Stimulated activated CD4-positive, alpha-beta T cell treated with anti-CD3 and anti-CD28 coated beads, Interleukin-2, amount 100 ng/mL, for 24 hours (primary cell): ENCODE measurements at places on chromosomes 1 and 21.
A peak's percentile ranks its signal among the peaks of the same experiment; 100 is the strongest.

DNA sequence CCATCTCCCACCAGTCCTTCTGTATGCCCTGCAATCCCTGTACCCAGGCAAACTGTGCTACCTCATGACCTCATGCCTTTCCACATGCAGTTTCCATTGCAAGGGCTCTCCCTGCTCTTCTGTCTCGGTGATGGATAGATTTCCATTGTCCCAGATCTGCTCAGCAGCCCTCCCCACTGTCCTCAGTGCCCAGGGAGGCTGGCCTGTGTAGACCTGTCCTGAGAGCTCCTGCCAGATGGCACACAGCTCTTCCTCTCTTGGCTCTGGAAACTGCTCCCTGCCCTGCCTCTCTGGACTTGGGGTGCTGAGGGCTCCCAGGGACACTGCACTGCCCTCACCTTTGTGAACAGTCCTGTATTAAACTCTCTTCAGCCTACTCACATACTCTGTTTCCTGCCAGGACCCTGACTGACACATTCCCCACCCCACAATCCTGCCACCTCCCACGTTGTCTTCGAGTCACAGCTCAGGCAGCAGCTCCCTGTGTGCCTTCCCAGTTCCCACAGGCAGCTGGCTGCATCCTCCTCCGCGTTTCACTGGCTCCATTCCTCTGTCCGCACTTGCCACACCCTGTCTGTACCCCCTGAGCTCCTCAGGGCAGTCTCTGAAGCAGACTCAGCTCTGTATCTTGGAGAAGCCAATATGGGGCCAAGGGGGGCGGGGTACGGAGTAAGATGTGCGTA lies 57.0 kb downstream of the SPATA46 start:
- no peak for DNase-seq

DNA sequence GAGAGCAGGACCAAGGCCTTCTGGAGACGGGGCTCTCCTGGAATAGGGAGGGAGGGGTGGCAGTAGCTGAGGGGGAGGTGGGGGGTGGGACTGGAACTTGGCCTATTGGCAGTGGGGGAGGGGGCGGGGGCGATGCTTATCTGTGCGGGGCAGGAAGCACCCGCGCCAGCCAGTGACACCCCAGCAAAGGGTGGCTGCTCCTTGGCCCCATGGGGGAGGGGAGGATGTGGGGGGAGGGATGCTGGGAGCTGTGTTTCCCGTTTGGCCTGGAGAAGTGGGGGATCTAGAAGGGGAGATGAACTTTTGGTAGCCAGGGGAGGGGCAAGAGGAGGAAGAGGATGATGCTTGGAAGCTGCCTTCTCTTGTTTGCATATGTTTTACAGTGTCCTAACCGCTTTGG lies 11.0 kb downstream of the ZBTB7B start:
- no peak for DNase-seq

- DNase-seq, result no peak
Measured at GRCh38 chr1:150874455-150875196, 1.8 kb downstream of the ARNT start.

GRCh38 chr1:97070376-97070775 lies 348.8 kb downstream of the PTBP2 start:
- no peak for DNase-seq

GRCh38 chr1:9687874-9688582 lies 36.5 kb downstream of the PIK3CD start:
- no peak for DNase-seq

DNA sequence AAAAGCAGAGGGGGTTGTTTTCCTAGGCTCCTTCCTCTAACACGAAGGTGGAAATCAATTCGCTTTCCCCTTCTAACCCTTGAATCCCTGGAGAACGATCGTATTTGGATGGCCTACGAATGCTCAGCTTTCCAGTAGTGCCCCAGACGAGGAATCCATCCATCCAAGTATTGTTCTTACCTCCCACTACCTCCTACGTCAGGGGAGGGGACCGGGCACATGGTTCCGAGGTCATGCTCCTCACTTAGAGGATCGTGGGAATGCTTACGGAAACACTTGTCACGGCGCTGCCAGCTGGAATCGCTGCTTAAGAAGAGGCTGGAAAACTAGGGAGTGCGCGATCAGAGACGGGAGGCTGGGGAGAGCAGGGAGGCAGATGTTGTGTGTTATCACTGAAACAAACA lies 47.4 kb downstream of the CAPZB start:
- no peak for DNase-seq

DNA sequence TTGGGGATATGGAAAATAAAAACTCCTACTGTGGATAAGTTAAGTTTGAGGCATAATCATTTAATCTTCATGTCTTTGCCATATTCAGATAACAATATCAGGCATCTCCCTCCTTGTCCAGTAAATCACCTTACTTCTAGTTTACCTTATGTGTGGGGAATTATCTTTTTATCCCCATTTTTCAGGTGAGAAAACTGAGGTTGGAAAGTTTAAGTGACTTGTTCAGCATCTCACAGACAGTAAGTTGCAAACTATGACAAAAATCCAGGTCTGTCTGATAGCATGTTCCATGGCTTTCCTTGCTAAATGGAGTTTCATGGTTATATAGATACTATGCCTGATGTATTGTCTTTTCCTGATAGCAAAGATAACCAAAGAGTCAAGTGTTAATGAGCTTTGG lies 79.7 kb downstream of the TMEM200B start:
- no peak for DNase-seq

DNA sequence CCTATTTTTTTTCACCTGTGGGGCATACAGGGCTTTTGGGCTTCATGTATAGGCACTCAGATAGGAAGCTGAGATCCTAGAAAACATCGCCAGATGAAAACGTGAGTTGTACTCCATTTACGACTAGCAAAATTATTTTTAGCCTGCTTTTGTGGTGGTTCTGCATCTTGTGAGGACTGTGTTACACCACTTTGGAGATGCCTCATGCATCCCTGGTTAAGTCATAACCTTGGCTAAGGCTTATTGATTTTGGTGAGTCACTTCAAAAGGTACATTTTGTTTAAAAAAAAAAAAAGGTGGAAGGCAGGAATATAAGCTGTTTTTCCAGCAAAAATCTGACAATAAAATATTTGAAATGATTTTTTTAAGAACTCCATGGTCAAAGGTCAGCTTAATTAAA lies 101.8 kb upstream of the OLFM3 start:
- DNase-seq, result no peak

- no peak for DNase-seq
Measured at GRCh38 chr1:107875689-107876088, 89.3 kb downstream of the VAV3 start.

DNA sequence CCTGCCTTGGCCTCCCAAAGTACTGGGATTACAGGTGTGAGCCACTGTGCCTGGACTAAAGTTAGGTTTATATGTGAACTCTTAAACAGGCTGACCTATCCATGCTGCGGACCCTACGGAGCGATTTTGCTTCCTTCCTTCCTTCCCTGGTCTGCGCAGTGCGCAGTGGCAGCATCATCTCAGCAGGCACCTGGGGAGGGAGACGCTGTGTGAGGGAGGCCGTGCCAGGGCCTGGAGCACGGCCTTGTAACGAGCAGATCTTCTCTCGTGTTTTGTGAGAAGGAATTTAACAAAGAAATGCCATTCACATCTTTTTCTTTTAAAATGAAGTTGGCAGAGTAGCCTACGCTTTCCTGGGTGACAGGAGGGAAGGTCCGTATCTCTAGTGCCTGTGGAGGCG lies 45.8 kb downstream of the PKNOX1 start:
- no peak for DNase-seq

GRCh38 chr1:89670163-89670562 lies 37.2 kb downstream of the LRRC8C start:
- DNase-seq, result no peak

DNA sequence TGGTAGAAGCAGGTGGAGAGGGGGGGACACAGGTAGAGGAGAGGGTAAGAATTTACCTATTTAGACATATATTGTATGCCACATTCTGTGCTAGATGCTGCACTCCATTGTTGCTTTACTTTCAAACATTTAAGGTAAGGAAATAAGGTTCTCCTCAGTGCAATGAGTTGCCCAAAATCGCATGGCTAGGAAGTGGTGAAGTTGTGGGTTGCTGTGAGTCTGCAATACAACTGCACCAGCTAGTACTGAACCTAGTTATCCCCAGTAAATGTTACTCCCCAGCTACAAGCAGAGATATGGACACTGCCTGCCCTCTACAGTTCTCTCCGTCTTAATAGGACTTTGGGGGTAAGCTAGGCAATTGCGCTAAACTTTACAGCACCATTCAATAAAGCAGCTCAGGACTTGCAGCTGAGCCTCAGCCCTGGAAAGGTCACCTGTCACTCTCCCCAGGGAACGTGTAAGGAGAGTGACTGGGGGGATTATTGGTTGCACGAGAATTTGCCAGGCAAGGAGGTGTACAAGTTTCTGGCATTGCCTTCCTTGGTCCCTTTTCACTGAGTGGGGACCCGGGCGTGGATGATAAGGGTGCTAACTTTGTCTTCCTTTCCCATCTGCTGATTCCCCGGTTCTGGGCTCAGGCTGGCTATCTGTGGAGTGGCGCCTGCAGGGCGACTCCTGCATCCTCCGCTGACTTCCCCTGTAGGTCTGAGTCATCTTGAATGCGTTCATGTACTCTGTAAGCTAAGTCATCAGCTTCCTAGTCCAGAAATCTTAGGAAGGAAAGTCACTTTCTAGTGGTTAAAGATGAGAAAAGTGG lies 71.3 kb upstream of the CNTN2 start:
- DNase-seq, result no peak

DNA sequence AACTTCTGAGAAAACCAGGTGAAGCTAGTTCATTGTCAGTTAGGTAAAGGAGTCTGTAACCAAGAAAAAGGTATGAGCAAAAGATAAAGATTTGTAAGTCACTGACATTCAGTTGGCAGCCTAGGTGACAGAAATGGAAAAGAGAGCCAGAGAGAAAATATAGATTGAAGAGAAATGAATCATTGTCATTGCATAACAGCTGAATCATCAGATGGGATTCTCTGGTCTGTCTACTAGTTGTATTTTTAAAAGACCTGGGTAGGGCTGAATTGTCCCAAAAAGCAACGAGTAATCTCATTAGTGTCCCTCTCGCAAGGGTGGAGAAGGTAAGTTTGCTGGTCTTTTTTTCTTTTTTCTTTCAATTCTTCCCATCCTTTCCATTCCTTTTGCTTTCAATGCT lies 36.6 kb downstream of the PTGS2 start:
- no peak for DNase-seq

DNA sequence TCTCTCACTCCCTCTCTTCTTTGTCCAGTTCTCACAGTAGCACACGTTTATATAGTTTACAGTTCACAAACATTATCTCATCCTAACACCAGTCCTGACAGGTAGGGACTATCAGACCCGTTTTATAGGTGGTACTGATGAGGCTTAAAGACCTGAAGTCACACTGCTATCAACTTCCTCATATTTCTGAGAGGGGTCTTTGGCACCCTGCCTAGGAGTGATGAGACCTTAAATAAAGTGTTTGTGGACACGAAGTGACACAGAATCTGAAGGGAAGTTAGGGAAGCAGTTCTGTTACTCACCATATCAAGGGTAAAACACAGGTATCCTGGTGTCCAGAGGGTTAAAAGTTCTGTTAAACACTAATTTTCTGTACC lies 590 bp upstream of the TACSTD2 start:
- DNase-seq, result no peak

DNA sequence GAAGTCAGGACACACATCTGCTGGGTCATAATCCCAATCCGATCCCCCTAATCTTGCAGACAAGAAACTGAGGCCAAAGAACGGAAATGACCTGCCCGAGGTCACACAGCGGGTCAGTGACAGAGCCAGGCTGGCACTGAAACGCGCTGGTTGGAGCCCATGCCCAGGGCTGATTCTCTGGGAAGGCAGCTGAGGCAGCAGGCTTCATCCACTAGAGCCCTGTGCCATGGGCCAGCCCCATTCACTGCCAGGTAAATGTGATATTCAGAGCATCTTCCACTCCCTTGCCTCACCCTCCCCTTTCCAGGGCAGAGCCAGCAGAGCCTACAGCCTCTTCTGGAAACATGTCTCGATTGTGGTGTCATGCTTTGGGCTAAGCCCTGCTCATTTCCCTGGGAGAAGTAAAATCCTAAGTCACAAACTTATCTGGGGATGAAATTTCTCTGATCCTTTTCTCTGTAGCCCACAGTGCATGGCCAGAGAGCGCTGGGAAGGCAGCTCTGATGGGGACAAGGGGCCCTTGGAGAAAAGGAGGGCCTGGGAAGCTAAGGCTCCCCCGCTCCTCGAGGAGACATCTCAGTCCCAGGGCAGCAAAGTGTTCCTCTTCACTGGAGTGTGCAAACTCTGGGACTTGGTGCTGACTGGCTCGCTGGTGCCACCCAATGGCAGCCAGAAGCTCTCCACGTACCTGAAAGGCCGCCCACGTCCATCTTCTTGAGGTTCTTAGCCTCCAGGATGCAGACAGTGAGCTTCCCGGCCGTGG lies 110.4 kb downstream of the SYT2 start:
- DNase-seq, result peak; percentile 54

DNA sequence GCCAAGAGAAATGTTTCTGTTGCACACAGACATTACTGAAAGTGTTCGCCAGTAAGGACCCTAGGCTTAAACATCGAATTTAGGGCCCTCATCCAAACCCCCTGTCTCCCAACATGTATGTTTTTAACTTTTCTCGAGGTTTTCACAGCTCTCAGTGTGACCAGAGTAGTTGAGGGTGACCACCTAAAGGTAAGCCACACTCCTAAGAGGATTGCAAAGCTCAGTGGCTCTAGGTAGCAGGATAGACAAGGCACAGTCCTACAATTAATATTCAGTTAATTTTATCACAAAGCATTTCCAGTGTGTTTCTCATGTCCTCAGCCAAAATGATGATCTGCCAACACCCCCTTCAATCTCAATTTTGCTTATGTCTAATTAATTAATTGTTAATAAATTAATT lies 695 bp upstream of the ALG14 start:
- no peak for DNase-seq

- DNase-seq, result no peak
Measured at GRCh38 chr1:224383218-224383617, 26.5 kb downstream of the CNIH4 start.

DNA sequence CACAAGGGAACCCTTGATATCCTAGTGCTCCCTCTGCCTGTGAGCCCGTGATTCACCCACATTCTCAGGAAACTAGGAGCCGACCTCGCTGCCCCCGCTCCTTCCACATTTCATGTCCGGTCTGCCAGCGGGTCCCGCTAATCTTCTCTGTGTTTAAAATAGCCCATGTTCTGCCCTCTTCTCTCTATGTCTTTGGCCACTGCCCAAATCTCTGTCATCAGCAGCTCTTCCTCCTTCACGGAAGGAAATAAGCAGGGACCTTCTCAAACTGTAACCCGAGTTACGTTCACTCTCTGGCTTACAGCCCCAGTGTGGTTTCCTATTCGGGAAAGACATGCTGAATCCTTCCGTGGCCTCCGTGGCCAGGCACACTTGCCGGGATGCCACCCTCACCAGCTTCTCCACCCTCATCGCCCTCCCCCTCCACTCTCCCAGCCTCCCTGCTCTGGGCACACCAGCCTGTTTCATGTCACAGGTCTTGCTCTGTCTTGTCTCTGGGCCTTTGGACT lies 21.1 kb upstream of the UBXN10 start:
- DNase-seq, result no peak

DNA sequence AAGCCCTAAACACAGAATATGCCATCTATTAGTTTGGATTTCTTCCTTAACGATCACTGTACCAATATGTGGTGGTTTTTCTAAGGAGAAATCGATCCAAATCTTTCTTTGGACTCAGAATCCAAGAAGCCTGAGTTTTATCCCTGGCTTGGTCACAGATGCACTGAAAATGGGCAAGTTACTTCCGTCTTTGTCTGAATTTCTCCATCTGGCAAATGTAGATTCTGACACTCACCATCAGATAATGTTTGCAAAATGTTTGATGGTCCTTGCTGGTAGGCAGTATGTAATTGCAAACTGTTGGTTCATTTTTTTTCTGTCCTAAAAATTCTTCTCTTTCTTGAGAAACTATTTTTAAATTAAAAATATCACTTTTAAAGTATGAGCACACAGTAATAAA lies 115.0 kb downstream of the TSEN15 start:
- DNase-seq, result no peak
